Gastrocnemius medialis (tissue), 4 donors: ENCODE measurements at places on chromosomes 5 and 9. TPM values are rescaled to one million over a fixed set of nuclear protein-coding genes. Genes with fewer than 3 reads are reported as not detected.

Gene ZNF366
- total RNA-seq, result 3.4 TPM

Gene HTR4
- total RNA-seq, result 0.51 TPM

Gene ARID3C
- total RNA-seq, result not detected

Gene PCDHGB2
- 2.2 TPM for total RNA-seq

Gene PTGES
- 0.51 TPM for total RNA-seq

Gene SUSD3
- 0.61 TPM for total RNA-seq

Gene TSSK1B
- not detected for total RNA-seq

Gene ZNF608
- 27.4 TPM for total RNA-seq

Gene KLF9
- 122 TPM for total RNA-seq

Gene SMIM33
- total RNA-seq, result not detected

Gene LIFR
- 90.5 TPM for total RNA-seq

Gene RASA1
- total RNA-seq, result 12.2 TPM

Gene FYB1
- total RNA-seq, result 1.1 TPM

Gene PLCXD3
- 0.52 TPM for total RNA-seq

Gene RABL6
- 121 TPM for total RNA-seq

Gene HEMGN
- not detected for total RNA-seq

Gene SH3GL2
- not detected for total RNA-seq

Gene FAM151B
- 1.6 TPM for total RNA-seq

Gene APBA1
- 0.61 TPM for total RNA-seq

Gene GNA14
- total RNA-seq, result not detected

Gene RASGRF2
- 6.3 TPM for total RNA-seq

Gene PRLR
- total RNA-seq, result 0.55 TPM

Gene WDR38
- total RNA-seq, result not detected

Gene SLC36A1
- total RNA-seq, result 14.7 TPM

Gene WNT8A
- not detected for total RNA-seq

Gene KCNV2
- not detected for total RNA-seq

Gene NTNG2
- 0.15 TPM for total RNA-seq

Gene HSPA9
- 598 TPM for total RNA-seq

Gene MEIKIN
- not detected for total RNA-seq

Gene ENTR1
- 23.2 TPM for total RNA-seq

Gene IFNA4
- not detected for total RNA-seq

Gene SAPCD2
- total RNA-seq, result not detected

Gene ADRA1B
- 1.2 TPM for total RNA-seq
